ENCODE measurements at places on chromosomes 1 and 21.
A peak's percentile ranks its signal among the peaks of the same experiment; 100 is the strongest.

DNA sequence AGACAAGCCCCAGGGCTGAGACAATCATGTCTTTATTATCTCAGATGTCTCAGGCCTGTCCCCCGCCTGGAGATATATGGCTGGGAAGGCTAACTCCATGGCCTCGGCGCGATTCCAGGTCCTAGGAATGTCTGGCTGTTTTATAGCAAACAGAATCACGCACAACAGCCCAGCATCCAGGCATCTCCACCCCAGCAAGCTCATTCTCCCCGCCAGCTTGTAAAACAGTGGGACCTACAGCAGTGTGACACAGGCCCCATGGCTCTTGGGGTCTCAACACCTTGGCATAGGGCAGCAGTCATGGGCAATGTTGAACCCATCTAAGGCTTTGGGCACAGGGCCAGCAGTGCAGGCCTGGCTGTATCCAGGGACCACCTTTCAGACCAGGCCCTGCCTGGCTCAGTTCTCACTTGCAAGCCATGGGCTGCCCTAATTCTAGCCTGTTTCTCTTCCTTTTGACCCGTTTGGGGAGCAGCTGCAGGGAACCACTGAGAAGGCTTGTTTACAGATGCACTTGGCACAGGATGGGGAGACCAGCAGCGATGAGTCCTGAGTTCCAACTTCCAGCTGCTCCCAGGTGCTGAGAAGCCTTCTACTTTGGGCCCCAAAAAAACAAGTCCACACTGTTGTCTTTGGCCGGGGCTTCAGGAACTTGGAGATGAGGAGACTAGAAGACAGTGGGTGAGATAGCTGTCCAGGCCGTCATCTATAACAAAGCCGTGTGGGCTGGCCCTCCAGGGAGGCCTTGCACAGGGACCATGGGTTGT lies 34.4 kb downstream of the WNT4 start:
- no peak for DNase-seq

DNA sequence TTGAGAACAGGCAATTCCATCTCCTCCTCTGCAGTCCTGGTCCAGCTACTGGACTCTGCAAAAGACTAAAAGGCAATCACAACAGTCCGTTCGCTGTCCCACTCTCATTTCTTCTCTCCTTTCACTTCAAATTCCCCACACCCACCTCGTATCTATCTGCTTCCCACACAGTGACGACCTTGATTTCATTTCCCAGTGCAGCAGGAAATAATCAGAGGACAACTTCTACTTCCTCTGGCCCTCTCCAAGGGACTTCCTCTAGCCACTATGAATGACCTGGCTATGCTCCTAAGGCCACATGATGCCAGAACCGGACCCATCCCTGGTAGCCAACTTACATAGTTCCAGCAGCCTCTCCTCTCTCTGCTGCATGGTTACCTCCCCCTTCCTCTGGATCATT lies 8.0 kb downstream of the NOL9 start:
- no peak for DNase-seq

DNA sequence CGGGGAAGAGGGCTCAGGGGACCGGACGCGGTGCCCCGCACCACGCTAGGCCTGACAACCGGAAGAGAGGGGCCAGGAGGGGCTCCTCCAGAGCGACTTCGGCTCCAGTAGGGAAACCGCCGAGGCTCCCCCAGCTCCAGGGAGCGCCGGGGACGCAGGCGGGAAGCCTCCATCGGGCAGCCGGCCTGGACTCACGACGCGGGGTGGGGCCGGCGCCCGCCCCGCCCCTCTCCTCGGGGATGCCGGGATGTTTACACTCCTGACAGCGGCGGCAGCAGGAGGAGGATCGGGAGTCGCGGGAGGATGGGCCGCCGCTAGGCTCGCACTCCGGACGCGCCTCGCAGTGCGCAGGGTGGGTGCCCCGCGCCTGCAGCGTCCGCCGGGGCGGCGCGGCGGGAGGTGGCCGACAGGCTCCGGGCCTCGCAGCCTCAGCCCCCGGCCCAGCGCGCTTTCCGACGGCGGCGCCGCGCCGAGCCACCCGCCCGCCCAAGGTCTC lies at the start of gene NEK7:
Gene NEK7 (plus strand): TSS at position 254 of the 496 bp plus-strand sequence. CDS start 75,583 bp downstream, outside the sequence.
- peak; percentile 64 for DNase-seq

DNA sequence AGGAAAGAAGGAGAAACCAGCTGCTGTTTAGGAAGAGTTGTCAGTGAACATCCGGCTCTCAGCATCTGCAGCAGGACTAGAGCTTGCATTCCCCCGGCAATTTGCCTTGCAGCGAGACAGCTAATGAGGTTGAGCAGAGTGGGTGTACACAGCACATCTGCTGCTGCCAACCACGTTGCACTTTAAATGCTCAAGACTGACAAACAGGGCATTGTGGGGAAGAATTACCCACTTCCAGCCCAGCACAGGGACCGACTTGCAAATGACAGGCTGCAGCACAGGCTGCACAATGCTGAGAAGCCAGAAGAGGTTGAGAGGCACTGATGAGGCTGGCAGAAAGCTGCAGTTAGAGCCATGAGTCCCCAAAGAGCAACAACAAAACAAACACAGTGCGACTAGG lies 47.5 kb upstream of the PLA2G2C start:
- no peak for DNase-seq

DNA sequence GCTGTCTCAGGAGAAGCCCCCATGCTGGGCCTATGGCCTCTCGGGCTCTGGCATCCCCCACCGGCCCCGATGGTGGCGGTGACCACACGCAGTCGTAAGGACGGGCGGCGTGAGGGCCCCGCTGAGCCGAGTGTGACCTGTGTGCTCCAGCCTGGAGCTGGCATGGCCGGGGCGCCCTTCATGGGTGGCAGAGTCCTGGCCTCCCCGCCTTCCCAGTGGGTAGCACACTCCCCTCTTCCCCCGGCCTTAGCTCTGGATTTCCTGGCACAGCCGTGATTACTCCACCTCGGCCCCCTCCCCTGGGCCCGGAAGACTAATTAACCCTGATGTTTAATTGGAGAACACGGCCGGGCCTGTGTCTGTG lies 44.6 kb downstream of the SLX9 start:
- no peak for DNase-seq

GRCh38 chr1:67685558-67686266 lies 711 bp downstream of the GADD45A start:
- peak; percentile 41 for DNase-seq

DNA sequence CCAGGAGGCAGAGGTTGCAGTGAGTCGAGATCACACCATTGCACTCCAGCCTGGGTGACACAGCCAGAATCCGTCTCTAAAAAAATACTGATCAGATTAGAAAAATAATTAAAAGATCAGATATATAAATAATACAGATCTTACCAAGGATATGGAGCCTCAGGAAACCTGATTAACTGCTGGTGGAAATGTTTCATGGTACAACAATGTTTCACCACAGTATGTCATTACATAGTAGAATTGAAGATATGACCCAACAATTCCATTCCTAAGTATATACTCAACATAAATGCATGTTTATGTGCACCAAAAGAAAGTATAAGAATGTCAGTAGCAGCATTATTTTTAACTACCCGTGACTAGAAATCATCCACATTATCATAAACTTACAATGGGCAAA lies 41.7 kb downstream of the CD53 start:
- DNase-seq, result no peak

GRCh38 chr1:42324398-42325013 lies 10.5 kb downstream of the FOXJ3 start:
- no peak for DNase-seq

- DNase-seq, result no peak
Measured at GRCh38 chr1:183097438-183098051, 74.3 kb downstream of the LAMC1 start.

DNA sequence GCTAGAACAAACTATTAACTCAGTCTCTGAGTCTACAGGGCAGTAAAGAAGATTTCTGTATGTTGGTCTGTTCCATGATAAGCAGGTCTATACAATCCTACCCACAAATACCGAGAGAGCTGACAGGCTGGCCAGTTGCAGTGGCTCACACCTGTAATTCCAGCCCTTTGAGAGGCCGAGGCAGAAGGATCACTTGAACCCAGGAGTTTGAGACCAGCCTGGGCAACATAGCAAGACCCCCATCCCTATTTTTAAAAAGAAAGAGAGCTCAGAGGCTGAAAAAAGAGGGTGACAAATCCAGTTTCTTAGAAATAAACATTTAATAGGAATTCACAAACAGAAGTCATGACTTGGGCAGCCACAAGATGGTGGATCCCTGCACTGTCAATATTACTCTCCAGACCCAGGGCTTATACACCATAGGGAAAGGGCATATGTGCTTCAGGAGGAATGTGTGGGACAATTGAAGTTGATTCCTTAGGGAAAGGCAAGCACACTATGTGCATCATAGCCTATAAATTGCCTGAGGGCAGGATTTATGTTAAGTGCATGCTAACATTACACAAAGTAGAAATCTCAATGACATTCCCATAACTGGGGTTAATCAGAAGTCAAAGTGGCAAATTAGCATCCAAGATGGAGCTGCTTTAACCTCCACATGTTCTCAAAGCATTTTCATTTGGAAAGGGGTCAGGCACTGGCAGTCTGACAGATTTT lies 66.8 kb downstream of the SLC16A1 start:
- no peak for DNase-seq

- DNase-seq, result peak; percentile 52
Measured at GRCh38 chr1:204565617-204566582, 49.7 kb downstream of the MDM4 start.

DNA sequence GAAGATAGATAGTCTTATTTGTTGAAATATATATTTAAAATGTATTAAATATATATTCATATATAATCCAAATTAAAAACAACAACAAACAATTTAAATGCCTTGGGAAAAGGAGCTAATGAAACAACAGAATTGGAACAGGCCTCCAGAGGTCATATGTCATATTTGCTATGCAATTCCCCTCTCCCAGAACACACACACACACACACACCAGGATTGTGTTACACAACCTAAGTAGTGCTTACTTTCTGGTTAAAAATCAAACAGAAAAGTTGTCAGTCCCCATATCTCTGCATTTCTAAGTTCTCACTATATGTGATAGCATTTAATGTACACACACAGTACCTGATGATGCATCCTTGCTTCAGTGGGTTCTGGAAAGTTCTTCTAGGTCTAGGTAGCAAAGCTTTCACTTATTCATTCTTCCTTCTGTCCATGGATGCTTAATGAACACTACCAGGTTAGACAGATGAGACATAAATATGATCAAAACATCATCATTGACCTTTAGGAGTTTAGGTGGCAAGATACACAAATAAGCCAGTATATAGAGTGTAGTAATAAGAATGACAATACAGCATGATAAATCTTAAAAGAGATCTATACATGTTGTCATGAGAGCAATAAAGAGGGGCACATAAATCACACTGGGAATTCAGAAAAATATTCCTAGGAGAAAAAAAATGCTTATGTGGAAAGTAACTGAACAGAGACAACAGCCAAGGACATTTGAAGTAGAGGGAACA lies 662.8 kb downstream of the PTPRC start:
- DNase-seq, result no peak

DNA sequence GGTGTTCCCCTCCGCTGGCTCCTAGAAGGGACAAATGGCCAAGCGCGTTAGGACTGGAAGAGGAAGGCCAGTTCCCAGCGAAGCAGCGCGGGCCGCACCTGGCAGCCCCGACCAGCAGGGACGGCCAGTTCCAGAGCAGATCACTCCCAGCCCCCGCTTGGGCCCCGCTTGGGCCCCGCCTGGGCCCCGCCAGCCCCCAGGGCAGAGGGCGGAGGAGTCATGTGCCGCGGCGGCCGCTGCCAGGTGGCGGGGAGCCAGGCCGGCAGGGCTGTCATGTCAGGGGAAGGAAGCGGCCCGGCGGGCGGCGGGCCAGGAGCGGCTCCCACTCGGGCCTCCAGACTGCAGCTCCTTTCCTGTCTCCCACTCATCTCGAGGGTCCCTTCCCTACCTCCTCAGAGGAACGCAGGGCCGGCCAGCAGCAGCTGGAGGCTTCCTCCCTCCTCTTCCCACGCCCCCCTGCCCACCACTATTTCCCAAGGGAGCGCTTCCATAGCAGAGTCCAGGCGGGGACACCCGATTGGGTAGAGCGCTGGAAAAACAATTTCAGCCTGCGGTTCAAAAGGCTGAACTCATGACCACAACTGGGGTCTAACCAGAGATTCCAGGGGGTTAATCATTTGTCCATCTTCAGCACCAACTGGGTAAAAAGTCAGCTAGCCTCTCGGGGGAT lies 16.5 kb downstream of the ZNF697 start:
- no peak for DNase-seq

- no peak for DNase-seq
Measured at GRCh38 chr1:232904131-232904530, 46.3 kb upstream of the NTPCR start.

DNA sequence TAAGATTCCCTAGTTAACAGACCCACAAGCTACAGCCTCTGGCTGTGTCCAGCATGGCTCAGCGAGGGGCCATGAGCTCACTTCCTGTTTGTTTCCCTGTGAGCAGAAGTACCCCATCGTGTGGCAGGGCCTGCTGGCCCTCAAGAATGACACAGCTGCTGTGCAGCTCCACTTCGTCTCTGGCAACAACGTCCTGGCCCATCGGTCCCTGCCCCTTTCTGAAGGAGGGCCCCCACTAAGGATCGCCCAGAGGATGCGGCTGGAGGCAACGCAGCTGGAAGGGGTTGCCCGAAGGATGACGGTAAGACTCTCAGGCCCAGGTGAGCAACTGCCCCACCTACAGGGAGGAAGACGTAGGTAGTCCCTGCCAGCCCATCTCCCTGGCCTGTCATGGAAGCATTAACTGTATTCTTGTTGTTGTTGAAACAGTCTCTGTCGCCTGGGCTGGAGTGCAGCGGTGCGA lies 38.2 kb downstream of the ZBTB17 start:
- DNase-seq, result no peak

GRCh38 chr1:11778336-11778735 lies 16.3 kb downstream of the C1orf167 start:
- no peak for DNase-seq

- no peak for DNase-seq
Measured at GRCh38 chr1:31617916-31618746, 642 bp downstream of the HCRTR1 start.

GRCh38 chr1:216502528-216503162 lies 79.4 kb upstream of the USH2A start:
- no peak for DNase-seq

GRCh38 chr1:4002061-4002521 lies 102.0 kb upstream of the C1orf174 start:
- DNase-seq, result no peak

DNA sequence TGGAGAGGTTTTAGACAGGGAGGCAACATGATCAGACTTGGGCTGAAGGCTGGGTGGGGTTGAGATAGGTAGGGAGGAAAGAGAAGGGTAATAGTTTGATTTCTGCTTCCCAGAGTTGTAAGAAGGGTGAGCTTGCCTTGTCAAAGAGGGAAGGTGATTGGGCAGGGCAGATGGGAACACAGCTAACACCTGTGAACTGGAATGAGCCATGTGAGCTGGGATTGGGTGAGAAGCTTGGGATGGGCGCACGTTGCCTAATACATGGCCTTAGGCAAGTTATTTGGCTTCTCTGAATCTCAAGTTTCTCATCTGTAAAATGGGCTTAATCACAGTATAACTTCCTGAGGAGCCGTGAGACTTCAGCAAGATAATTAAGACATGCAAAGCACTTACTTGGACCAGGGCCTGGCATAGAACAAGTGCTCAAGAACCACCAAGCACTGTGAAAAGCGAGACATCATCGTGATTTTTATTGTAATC lies 33.8 kb upstream of the ID3 start:
- no peak for DNase-seq

Data from CMK (cell line).